ENCODE measurements at places on chromosomes 4 and X.

DNA sequence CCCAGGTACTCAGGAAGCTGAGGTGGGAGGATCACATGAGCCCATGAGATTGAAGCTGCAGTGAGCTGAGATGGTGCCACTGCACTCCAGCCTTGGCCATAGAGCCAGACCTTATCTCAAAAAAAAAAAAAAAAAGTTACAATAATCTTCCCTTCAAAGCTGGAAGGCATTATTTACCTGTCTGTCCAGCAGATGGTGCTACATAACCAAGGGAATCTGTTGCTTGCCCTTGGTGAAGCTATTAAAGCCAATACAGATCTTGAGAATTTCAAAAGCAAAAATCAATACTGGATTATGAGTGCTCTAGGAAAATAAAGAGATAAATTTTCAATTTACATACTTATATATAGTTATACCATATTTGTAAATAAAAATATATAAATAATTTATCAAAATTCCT is 25.9 kb downstream of the PKD2 start:
- no peak for DNase-seq

- DNase-seq, result no peak
Observed at GRCh38 chrX:21741364-21741763, 16.6 kb downstream of the SMPX start.

DNA sequence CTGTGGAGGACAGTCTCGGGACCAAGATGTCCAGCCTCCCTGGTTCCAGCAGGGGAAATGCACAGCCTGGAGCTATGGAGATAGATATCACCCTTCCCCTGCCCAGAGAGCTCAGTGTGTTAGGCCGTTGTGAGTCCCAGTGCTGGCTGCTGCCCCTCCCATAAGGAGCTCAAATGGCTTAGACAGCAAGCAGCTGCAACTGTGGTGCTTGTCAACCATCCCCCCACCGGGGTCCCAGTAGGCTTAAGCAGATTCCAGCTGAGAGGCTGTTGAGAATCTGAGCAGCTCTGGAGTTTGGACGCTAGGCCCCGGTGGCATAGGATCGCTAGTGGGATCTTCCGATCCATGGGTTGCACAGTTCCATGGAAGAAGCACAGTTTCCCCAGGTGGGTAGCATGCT is 181.8 kb upstream of the POF1B start:
- DNase-seq, result no peak

- DNase-seq, result no peak
Observed at GRCh38 chr4:86108137-86108536, 251.7 kb downstream of the MAPK10 start.

GRCh38 chrX:152960115-152960514 is 33.8 kb downstream of the PNMA5 start:
- DNase-seq, result no peak

DNA sequence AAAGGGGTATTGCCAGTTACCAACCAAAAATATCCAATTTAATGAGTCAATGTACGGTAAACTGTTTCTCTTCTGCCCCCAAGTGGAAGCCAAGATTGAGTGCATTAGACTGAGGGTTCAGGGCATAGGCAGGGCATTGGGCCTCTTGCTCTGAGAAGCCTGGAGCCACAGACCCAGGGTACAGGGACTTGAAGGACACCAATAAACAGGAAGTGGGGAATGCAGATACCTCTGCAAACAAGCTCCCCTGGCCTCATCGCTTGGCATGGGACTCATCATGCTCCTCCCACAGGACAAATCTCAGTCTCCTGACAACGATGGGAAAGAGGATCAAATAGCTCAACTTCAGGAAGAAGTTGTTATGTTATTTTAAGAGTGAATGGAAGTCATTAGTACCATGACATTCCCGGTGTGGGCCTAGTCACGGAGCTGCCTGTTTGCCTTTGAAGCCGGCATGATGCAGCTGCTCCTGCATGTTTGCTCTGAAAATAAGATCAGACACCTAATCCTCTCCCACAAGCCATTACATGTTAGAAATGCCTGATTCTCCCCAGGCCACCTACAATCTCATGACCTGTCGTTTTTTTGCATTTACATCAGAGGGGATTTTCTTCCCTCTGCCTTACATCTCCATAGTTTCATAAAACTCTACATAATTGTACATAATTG is 224.2 kb downstream of the RCHY1 start:
- DNase-seq, result no peak
